ENCODE measurements at places on chromosomes 16 and 17.

GRCh38 chr16:57396786-57397185 is 7.8 kb upstream of the CCL17 start:
- no peak for DNase-seq

GRCh38 chr17:72751746-72752145 is 340.7 kb downstream of the SLC39A11 start:
- no peak for DNase-seq

GRCh38 chr17:71164561-71164960 is 956.3 kb upstream of the SOX9 start:
- DNase-seq: no peak

- no peak for DNase-seq
Observed at GRCh38 chr16:85440744-85441143, 172.4 kb upstream of the GSE1 start.

DNA sequence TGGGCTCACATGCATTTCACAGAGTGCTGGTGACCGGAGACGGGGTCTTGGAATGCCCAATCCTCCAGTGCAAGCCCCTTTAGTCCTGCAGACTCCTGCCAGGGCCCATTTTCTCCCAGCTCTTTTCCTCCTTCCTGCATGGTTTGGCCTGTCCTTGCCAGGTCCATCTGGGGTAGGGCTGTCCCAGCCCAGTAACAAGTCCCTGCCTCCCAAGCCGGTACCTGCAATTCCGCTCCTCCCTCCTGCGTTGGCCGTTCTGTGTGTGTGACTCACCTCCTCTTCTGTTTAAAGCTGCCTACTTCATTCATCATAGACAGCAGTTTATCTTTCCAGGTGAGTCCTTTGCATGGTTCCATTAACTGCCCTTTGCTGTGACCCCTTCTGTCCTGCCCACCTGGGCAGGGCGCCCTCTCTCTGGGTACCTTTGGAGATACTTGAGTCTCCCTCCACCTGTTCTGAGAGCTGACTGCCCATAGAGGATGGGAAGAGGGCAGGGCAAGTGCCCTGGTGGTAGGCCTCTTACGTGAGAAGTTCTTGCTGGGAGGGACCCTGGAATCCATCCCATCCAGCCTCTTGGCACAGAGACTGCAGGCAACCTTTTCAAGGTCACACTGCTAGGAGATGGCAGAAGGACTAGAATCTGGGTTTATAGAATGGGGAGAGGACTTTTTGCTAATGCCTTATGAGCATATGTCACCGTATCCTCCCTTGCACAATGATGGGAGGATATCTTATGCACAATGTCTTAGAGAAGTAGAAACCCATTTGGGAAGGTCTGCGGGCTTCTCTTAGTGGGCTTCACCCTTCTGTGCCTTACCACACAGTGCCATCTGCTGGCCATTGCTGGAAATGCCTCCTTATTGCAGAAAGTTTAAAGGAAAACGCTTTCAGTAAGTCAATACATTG is 29.7 kb upstream of the LGALS9 start:
- peak; percentile 74 for DNase-seq

DNA sequence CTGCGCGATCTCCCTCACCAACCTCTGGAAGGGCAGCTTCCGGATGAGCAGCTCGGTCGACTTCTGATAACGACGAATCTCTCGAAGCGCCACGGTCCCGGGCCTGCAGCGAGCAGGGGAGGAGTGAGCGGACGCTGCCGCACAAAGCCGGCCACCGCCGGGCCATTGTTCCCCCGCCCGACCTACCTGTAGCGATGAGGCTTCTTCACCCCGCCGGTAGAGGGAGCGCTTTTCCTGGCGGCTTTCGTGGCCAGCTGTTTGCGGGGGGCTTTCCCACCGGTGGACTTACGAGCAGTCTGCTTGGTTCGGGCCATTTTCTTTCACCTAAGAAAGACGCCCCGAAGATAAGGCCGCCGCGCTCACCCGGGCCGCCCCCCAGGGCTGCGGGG is 5.8 kb upstream of the UNK start:
- no peak for DNase-seq

DNA sequence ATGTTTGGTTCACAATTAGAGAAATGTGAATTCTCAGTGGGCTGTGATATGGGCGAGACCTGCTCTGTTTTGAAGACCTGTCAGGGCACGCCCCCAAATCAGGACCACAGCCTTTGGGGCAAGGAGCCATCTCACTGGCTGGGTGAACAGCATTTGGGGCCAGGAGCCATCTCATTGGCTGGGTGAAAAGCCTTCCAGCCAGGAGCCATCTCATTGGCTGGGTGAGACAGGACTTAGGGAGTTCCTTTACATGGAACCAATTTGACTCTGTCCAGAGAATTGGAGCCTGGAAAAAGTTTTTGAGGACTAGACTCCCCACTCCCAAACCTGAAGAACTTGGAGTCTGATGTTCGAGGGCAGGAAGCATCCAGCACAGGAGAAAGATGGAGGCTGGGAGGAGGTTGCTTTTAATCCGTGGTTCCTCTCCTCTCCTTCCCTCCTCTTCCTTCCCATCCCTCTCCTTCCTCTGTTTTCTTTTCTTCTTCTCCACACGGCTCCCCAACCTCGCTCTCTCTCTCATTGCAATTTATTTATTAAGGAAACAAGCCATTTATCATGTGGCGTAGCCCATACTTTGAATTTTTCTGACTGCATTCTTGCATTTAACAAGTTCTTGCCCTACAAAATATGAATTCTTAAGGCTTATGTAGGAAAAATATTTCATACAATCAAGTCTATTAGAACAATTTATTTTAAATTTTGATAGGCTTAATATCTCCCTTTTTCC is 19.7 kb downstream of the FOXL1 start:
- no peak for DNase-seq

GRCh38 chr16:8907096-8907495 is 24.9 kb downstream of the LITAFD start:
- DNase-seq: no peak

GRCh38 chr16:9139965-9140364 is 48.5 kb downstream of the HAPSTR1 start:
- no peak for DNase-seq

DNA sequence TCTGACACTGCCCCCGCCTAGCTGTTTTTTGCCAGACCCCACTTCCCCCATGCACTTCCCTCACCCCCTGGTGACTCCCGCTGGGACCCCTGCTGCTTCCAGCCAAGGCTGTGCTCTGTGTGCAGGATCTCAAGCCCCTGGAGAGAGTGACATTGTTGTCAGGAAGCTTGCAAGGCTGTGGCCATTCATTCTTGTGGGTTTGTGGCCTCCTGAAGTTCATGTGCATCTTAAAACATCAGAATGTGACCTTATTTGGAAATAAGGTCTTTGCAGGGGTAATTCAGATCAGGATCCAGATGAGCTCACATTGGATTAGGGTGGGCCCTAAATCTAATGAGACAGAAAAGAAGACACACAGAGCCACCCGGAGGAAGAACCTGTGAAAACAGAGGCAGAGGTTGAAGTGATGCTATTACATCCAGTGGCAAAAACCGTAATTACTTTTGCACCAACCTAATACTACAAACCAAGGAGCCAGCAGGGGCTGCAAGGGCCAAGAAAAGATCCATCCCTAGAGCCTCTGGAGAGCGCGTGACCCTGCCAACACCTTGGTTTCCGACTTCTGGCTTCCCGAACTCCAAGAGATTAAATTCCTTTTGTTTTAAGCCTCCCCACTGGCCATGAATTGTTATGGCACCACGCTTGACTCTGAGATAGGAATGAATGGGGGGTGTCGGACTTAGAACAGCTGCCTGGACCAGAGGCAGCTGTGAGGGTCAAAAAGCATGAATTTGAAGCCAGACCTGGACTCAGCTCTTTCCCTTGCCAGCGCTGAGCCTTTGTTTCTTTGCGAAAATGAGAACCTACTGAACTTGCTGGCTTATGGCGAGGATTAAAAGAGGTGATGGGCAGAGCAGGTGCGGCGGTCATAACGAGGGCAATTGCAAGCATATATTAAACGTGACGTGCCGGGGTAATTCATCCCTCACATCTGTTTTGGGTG is 75.5 kb downstream of the BMERB1 start:
- DNase-seq: no peak

DNA sequence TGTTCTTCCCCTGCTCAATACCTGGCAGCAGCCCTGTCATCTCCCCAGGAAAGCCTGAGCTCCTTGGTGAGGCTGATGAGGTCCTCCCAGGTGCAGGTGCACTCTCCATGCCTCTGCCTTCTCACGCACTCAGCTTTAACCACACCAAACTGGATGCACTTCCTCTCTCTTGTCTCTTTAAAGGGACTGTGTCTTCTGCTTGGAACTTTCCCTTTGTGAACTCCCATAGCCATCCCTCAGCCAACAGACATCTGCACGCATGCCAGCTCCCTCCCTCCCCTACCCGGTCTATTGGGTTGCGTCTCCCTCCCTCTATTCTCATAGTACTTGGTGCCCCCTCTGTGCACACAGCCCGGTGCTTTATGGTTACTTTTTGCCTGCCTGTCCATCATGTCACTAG is 231.2 kb downstream of the MSI2 start:
- no peak for DNase-seq

GRCh38 chr16:23423496-23424049 is 29.4 kb downstream of the COG7 start:
- no peak for DNase-seq

GRCh38 chr16:68491576-68491950 is 43.3 kb upstream of the SMPD3 start:
- DNase-seq: no peak
